ENCODE measurements at places on chromosomes 12 and 14. TPM values are rescaled to one million over a fixed set of nuclear protein-coding genes. Genes with fewer than 3 reads are reported as not detected.

DNA sequence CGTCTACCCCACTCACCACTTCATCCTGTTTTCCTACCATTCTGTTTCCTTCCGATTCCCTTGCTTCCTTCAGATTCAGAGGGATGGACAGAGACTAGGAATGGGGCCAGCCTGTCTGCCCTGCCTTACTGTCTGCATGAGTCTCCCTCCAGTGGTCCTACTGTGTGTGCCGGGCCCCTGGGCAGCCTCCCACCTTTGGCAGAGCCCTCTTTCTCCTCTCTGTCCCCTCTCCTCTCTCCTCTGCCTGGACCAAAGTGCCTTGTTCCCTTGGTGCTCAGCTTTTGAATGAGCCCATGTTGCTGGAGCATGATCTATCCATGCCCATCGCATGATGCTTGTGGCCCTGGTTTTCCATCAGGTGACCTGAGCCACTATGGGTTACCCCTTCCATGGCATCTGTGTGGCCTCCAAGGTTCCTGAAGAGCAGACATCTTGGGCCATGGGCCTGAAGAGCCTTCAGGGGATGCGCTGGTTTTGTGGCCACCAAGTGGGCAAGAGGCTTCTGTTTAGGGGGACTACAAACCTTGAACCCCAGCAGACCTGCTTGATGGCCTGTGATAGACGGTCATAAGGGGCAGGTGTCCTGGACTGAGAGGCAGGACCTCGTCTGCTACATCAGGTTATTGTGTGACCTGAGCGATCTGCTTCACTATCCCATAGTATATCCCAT, 54.2 kb upstream of the BCL11B start:
- DNase-seq: no peak

DNA sequence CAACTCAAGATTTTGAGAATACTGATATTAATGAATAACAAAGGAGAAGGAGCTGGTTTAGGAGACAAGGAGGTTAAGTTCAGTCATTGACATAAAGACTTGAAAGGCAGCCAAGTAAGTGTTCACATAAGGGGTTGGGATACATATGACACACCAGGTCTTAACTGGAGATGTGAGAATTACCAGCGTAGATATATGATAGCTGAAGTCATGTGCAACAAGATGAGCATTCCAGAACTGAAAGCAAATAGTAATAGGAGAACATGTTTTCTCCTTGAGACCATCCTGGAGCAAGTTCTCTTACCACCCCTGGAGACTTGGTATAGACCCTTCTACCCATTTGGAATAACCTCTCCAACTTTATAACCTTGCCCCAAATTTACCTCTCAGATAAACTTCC, 43.3 kb upstream of the NPFF start:
- no peak for DNase-seq

- peak; percentile 79 for DNase-seq
Measured at GRCh38 chr12:26274441-26275312, 79.3 kb downstream of the SSPN start.

- DNase-seq: peak; percentile 26
Measured at GRCh38 chr14:101033446-101034165, 130.1 kb upstream of the RTL1 start.

GRCh38 chr12:47736877-47737676, 11.8 kb upstream of the ENDOU start:
- DNase-seq: peak; percentile 89

GRCh38 chr12:45828402-45828801, 98.9 kb downstream of the ARID2 start:
- DNase-seq: no peak

- no peak for DNase-seq
Measured at GRCh38 chr12:121652767-121653497, 16.5 kb downstream of the MORN3 start.

Gene WIF1
- not detected for total RNA-seq

DNA sequence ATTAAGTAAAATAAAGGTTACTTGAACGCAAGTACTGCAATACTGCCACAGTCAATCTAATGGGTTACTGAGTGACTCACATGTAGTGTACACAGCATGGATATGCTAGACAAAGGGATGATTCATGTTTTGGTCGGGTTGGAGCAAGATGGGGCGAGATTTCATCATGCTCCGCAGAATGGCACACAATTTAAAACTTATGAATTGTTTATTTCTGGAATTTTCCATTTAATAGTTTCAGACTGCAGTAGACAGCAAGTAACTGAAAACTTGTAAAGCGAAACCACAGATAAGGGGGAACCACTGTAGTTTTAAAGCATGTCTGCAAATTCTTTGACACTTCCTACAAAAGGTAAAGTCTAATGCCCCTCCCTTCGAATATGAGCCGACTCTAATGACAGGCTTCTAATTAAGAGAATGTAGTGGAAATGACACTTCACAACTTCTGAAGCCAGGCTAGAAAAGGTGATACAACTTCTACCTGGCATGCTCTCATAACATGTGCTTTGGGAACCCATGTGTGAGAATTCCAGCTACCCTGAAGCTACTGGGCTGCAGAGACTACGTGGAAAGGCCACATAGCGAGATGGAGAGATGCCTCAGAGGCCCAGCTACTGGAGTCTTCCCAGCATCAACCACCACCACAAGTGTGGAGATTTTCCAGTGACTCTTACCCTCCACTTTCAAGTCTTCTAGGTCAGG, 13.9 kb upstream of the TCP11L2 start:
- no peak for DNase-seq

Gene TPPP2
- total RNA-seq: 3.2 TPM

Gene EGLN3
- total RNA-seq: 2.0 TPM

GRCh38 chr12:59578254-59578653, 17.6 kb upstream of the SLC16A7 start:
- DNase-seq: no peak

- no peak for DNase-seq
Measured at GRCh38 chr14:39841088-39841487, 408.9 kb upstream of the FBXO33 start.

DNA sequence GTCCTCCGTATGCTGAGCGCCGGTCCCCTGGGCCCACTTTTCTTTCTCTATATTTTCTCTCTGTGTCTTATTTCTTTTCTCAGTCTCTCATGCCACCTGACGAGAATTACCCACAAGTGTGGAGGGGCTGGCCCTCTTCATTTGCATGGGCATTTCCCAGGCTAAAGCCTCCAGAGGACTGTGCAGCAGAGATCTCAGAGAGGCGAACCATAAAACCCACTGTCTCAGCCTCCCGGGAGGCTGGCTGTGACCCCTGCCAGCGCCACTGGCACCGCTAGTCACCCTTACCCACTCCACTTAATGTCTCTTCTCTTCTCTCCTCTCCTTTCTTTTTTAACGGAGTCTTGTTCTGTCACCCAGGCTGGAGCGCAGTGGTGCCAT, 7.1 kb upstream of the SERPINA9 start:
- no peak for DNase-seq

DNA sequence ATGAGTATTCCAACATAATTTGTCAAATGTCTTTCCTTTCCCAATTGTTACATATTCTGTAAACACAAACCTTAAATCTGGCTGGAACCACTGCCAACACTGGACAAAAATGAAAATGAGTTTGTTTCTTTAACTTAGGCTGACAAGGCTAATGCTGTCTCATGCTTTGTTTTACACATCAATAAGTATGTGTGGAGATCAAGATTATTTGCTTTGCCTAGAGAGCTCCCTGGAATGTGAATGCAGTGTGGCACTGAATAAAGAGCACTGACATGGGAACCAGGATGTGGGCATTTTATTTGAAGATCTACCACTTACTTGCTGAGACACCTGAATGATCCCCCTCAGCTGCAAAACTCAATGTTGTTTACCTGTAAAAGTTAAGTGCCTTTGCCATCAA, 61.7 kb downstream of the RALGAPA1 start:
- no peak for DNase-seq

Gene CNTN1
- 0.66 TPM for total RNA-seq

- no peak for DNase-seq
Measured at GRCh38 chr12:25433581-25434325, 119.3 kb downstream of the LMNTD1 start.

GRCh38 chr14:87615822-87616679, 376.9 kb downstream of the GALC start:
- no peak for DNase-seq

Gene OTX2
- total RNA-seq: not detected

Gene RPL10L
- not detected for total RNA-seq

- DNase-seq: no peak
Measured at GRCh38 chr14:32950584-32950983, 11.9 kb downstream of the NPAS3 start.

- no peak for DNase-seq
Measured at GRCh38 chr14:85442996-85443395, 86.9 kb upstream of the FLRT2 start.

Gene PRIMA1
- 0.39 TPM for total RNA-seq

DNA sequence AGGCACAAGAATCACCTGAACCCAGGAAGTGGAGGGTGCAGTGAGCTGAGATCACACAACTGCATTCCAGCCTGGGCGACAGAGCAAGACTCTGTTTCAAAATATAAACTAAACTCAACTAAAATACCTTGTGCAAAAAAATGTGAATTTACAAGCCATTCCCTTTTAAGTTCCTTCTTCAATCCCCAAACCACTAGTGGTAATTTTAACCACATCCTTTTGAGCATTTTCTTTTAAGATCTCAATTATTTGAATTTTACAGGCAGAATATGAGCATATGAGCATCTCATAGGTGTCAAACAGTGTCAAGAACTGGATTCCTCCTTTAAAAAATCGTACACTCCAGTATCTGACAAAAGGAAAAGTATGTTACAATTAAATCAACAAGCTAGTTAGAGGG, 57.0 kb upstream of the NPFF start:
- no peak for DNase-seq

Gene NGB
- total RNA-seq: not detected

DNA sequence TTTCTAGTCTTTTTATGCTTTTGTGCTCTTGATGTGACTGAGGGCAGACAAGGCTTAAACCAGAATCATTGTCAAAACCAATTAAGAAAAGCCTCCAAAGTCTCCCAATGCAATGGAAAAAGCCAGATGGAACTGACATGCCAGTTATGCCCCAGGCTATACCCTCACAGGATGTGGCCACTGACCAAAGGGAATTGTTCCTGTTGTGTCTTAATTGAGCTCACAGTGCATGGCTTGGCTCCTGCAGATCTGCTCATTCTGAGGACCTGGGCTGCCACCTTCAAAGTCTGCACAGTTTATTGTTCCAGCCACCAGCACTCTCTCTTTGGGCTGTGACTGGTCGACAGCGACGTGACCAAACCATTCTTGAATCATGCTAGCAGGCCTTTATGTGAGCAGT, 17.1 kb upstream of the BICD1 start:
- no peak for DNase-seq

DNA sequence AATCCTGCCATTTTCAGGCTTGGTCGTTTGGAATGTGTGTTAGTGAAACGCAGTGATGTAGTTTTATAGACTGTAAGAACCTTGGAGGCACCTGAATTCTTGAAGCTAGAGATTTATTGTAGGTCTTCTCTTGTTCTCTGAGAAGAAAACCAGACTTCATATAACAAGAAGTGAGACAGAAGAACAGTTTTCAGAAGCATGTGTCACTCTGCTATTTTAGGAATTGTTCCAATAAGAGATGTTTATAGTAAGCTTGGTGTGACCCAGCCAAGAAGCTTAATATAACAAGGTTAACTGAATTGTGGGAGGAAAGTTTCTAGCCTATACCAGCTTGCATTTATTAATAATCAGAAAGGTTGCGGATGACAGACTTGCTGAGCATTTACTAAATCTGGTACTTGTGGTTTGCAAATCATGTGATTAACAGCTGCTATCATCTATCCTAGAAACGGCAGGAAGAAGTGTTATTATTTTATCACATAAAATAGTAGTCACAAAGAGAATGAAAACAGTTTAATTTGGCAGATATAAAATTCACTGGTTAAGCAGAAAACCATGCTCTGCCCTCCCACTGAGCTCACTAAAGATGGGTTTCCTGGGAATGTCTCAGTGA, 49.2 kb upstream of the BCAT1 start:
- DNase-seq: no peak

Gene LRRC10
- not detected for total RNA-seq

Data from right lobe of liver (tissue), 6 donors.